Cardiac muscle cell (in vitro differentiated cells and primary cell): ENCODE measurements at places on chromosomes 13 and 19.

- no peaks in the 10 kb centered on the region for H3K27me3 ChIP-seq
- H3K27ac ChIP-seq: no peak overlapping the region
- H3K36me3 ChIP-seq: no peaks in the 10 kb centered on the region
- peak; percentile 86 for DNase-seq
Observed at GRCh38 chr13:44191504-44192171, 182.0 kb upstream of the SERP2 start.

- no peaks in the 10 kb centered on the region for H3K36me3 ChIP-seq
- no peaks in the 10 kb centered on the region for H3K4me1 ChIP-seq
- no peaks in the 10 kb centered on the region for H3K27me3 ChIP-seq
- no peak for DNase-seq
Observed at GRCh38 chr19:54315956-54316355, 3.0 kb upstream of the LILRA5 start.

GRCh38 chr13:36370108-36370429 lies 23.9 kb upstream of the SPART start:
- H3K27ac ChIP-seq: no peak overlapping the region
- no peaks in the 10 kb centered on the region for H3K27me3 ChIP-seq
- no peaks in the 10 kb centered on the region for H3K36me3 ChIP-seq
- no peak for DNase-seq
- H3K4me1 ChIP-seq: no peaks in the 10 kb centered on the region

GRCh38 chr19:8120636-8121480 lies 28.5 kb downstream of the FBN3 start:
- no peak overlapping the region for H3K4me3 ChIP-seq
- no peaks in the 10 kb centered on the region for H3K36me3 ChIP-seq
- no peak for DNase-seq
- no peaks in the 10 kb centered on the region for H3K4me1 ChIP-seq
- H3K27me3 ChIP-seq: no peaks in the 10 kb centered on the region

DNA sequence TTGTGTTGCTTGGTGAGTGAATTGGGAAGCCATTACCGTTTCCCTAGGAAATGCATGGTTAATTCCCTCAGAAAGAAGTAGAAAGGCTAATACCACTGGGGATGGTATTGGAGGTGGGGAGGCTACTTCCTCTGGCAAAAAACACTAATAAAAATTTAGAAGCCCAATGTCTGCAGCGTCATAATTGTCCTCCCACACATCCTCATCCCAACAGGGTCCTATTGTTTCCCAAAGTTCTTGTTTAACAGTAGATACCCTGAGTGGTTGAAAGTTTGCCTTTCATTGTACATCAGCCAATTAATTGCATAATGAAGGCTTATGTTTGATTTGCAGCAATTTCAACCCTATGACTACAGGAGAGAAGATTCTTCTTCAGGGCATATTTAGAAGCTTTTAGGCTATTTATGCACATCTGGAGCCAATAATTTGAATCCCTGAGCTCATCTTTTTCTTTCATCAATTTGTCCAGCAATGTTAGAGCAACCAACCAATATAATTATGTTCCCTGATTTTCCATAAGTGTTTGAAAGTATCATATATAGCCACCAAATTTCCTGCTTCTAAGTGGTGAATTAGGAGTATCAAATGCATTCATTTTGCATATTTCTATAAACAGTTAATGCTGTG lies 491.0 kb downstream of the SLITRK5 start:
- no peaks in the 10 kb centered on the region for H3K27me3 ChIP-seq
- no peak overlapping the region for H3K4me3 ChIP-seq
- H3K36me3 ChIP-seq: no peaks in the 10 kb centered on the region
- H3K4me1 ChIP-seq: no peaks in the 10 kb centered on the region
- H3K27ac ChIP-seq: no peak overlapping the region

DNA sequence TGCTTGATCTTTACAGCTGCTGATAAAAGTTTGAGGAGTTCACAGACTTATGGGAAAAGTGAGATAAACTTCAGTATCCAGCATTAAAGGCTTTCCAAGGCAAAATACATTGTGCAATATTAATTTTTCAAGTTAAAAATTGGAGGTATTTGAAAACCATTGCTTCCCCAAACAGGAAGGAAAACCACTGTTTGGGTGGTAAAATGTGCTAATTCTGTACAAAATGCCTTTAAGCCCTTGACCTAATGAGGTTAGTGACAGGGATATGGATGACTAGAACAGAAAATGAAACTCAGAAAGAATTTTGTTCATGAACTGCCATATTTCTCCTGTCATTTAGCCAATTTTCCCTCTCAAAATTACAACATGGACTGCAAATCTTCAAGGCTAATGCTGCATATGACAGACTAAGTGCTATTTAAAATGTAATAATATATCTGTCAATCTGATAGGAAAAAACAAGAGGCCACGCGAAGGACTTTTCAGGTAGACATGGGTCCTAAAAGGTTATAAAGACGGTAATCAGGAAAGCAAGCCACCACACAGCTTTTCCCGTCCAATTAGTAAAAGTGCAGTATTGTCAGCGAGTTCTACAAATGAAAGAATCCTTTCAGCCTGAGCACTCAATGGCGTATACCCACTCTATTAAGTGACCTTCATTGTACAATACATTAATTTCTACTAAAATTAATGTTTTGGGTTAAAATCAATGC lies 212.8 kb downstream of the ENOX1 start:
- peaks cover 29% of the 10 kb centered on the region for H3K4me1 ChIP-seq
- no peak overlapping the region for H3K4me3 ChIP-seq
- DNase-seq: peak; percentile 64
- H3K27me3 ChIP-seq: no peaks in the 10 kb centered on the region

DNA sequence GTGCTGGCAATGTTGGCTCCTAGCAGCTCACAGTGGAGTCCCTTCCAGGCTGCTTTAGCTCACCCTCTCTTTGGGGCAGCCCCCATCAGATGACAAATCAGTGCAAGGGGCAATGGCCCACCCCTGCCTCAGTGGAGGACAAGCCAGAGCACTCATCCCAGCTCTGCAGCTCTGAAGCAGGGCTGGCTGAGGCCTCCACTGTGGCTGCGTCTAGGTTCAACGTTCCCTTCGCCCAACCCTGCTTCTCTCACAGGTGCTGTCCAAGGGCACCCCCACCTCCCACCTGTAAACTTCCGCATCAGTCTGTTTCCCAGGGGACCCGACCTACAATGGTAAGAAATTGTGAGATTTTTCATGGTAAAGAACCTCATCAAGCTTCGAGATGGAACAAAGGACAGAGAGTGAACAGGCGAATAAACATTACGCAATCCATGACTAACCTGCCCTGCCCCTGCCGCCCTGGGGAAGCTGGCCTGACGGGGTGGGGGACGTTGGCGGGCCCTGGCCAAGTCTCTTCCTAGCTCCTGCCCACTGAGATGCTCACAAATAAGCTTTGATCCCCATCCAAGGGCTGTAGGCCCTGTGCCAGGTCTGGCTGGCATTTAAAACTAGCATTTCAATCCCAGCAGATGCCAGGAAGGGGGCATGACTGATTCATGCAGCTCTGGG lies 40.5 kb downstream of the DZIP1 start:
- H3K27me3 ChIP-seq: no peaks in the 10 kb centered on the region
- no peak overlapping the region for H3K27ac ChIP-seq
- peaks cover 12% of the 10 kb centered on the region for H3K36me3 ChIP-seq
- H3K4me3 ChIP-seq: no peak overlapping the region
- DNase-seq: no peak
- peaks cover 10% of the 10 kb centered on the region for H3K4me1 ChIP-seq

- no peak overlapping the region for H3K27ac ChIP-seq
- no peak for DNase-seq
- no peaks in the 10 kb centered on the region for H3K27me3 ChIP-seq
- no peaks in the 10 kb centered on the region for H3K4me1 ChIP-seq
- no peaks in the 10 kb centered on the region for H3K36me3 ChIP-seq
Observed at GRCh38 chr13:44024846-44025195, 145.1 kb downstream of the LACC1 start.

DNA sequence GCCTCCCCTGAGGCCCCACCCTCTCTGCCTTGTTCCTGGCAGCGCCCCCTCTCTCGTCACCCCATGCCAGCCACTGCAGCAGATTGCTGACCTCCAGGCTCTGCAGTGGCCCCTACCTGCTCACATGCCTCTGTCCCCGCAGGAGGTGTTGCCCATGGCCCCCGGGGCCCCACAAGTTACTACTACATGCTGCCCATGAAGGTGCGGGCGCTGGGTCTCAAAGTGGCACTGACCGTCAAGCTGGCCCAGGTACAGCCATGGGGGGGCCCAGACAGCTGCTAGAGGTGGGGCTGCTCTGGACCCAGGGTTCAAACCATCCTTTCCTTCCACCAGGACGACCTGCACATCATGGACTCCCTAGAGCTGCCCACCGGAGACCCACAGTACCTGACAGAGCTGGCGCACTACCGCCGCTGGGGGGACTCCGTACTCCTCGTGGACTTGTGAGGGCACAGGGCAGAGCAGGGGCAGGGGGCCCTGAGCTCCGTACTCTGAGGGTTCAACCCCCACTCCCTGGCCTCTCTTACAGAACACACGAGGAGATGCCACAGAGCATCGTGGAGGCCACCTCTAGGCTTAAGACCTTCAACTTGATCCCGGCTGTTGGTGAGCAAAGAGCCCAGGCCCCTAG lies 6.2 kb downstream of the MRPL4 start:
- H3K27me3 ChIP-seq: no peaks in the 10 kb centered on the region
- no peak overlapping the region for H3K4me3 ChIP-seq
- H3K27ac ChIP-seq: no peak overlapping the region
- peaks cover 25% of the 10 kb centered on the region for H3K36me3 ChIP-seq

DNA sequence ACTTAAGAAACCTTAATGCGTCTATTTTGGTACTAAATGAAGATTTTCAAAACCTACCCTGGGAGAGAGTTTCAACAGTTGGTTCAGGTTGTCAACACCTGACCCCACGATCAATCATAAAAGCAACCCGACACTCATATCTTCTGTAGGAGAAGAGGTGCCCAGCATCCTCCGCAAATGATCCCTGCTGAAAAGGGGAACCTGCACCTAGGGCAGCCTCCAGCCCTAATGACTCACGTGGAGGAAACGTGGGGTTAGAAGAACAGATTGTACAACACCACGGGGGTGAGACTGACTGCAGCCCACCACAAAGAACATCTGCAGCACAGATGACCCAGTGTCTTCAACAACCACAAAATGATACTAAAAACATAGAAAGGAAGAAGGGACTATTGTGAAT lies 116.3 kb downstream of the RAB20 start:
- no peaks in the 10 kb centered on the region for H3K27me3 ChIP-seq
- H3K4me1 ChIP-seq: peaks cover 8% of the 10 kb centered on the region

- no peaks in the 10 kb centered on the region for H3K27me3 ChIP-seq
- no peak for DNase-seq
- peak overlapping the region; percentile 23 for H3K27ac ChIP-seq
- H3K4me3 ChIP-seq: no peak overlapping the region
Observed at GRCh38 chr19:10115392-10116084, 4.0 kb downstream of the P2RY11 start.

- H3K4me3 ChIP-seq: no peak overlapping the region
- no peaks in the 10 kb centered on the region for H3K36me3 ChIP-seq
- no peak for DNase-seq
- no peaks in the 10 kb centered on the region for H3K4me1 ChIP-seq
Observed at GRCh38 chr13:22091971-22092300, 421.1 kb downstream of the FGF9 start.

DNA sequence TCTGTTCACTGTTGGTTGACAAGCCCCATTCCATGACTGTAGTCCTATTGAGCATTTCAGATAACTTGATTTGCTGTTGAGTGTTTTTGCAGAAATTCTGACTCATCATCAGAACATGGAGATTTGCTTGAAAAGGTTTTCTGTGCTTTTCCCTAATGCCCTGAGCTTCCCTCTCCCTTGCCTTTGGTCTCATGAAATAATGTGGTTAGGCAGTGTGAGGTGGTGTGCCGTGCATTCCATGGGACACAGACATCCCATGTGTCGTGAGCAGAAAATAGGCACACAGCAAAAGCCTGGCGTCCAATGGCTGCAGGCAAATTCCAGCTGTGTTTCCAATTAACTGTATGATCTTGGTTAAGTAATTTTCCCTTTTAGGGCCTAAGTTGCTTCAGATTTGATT lies 197.4 kb downstream of the DLEU7 start:
- no peak overlapping the region for H3K27ac ChIP-seq
- no peak overlapping the region for H3K4me3 ChIP-seq
- no peaks in the 10 kb centered on the region for H3K36me3 ChIP-seq
- no peaks in the 10 kb centered on the region for H3K27me3 ChIP-seq

GRCh38 chr19:54369082-54369687 lies 4.5 kb upstream of the LAIR1 start:
- DNase-seq: no peak
- H3K36me3 ChIP-seq: no peaks in the 10 kb centered on the region
- no peaks in the 10 kb centered on the region for H3K4me1 ChIP-seq
- H3K27me3 ChIP-seq: peaks cover 2% of the 10 kb centered on the region
- H3K27ac ChIP-seq: no peak overlapping the region

- H3K4me1 ChIP-seq: no peaks in the 10 kb centered on the region
- no peaks in the 10 kb centered on the region for H3K27me3 ChIP-seq
- no peaks in the 10 kb centered on the region for H3K36me3 ChIP-seq
Observed at GRCh38 chr13:84661718-84662117, 779.4 kb upstream of the SLITRK1 start.

- peak overlapping the region; percentile 46 for H3K4me3 ChIP-seq
- peak overlapping the region; percentile 96 for H3K27ac ChIP-seq
- H3K4me1 ChIP-seq: peaks cover 13% of the 10 kb centered on the region
- DNase-seq: peak; percentile 79
Observed at GRCh38 chr19:50333737-50334617, 4.8 kb upstream of the KCNC3 start.

DNA sequence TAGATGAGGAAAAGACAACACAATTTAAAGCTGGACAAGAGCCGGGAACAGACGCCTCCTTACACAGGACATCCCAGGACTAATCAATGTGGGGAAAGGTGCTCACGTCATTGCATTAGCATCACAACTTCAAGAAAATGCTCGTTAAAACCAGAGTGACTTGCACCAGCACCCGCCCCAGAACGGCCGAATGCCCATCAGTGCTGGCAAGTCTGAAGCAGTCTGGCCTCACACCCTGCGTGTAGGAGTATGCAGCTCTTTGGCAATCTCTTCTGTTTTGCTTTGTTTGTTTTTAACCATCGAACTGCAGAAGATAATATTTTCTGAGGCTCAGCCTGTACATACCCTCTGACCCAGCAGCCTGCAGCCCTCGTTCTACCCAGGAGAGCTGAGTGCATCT lies 44.8 kb upstream of the LDLR start:
- DNase-seq: no peak
- H3K4me3 ChIP-seq: no peak overlapping the region
- no peaks in the 10 kb centered on the region for H3K4me1 ChIP-seq
- H3K27ac ChIP-seq: no peak overlapping the region
- H3K27me3 ChIP-seq: no peaks in the 10 kb centered on the region
- H3K36me3 ChIP-seq: peaks cover 38% of the 10 kb centered on the region

DNA sequence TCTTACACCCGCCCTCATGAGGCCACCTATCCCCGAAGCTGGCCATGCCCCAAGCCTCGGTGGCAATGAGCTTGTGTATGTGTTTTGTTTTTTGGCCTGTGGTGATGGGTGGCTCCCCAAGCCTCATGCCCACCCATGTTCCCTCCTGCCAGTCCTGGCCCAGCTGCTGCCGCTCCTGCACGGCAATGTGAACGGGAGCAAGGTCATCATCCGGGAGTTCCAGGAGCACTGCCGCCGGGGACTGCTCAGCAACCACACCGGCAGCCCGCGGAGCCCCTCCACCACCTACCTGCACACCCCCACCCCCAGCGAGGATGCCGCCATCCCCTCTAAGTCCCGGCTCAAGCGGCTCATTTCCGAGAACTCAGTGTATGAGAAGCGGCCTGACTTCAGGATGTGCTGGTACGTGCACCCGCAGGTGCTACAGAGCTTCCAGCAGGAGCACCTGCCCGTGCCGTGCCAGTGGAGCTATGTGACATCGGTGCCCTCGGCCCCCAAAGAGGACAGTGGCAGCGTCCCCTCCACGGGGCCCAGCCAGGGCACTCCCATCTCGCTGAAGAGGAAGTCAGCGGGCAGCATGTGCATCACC lies 24.6 kb downstream of the UBXN6 start:
- H3K36me3 ChIP-seq: peaks cover 13% of the 10 kb centered on the region
- DNase-seq: no peak
- no peak overlapping the region for H3K27ac ChIP-seq
